GM13977 (cell line): ENCODE measurements at places on chromosomes 5 and 9.

- no peak for DNase-seq
Measured at GRCh38 chr5:172807766-172808311, 26.2 kb upstream of the ERGIC1 start.

DNA sequence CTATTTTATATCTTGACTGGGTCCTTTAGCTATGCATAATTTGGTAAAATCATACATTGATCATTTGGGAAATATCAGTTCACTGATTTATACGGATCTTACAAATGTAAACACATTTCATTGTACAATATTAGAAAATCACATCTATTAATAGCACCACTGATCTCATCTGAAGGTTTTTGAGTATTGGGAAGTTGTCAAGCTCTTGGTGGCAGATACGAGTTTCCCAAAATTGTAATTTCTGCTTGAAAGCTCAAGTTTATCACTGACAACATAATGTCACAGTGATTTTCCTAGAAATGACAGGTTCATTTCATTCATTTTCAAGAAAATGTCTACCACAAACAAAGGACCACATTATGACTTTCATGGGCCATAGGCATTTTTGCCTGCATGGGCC is 3.0 kb upstream of the MACROH2A1 start:
- DNase-seq: no peak

- no peak for DNase-seq
Measured at GRCh38 chr5:96883871-96884270, 7.6 kb downstream of the ERAP2 start.

GRCh38 chr5:173155912-173156311 is 11.6 kb downstream of the BNIP1 start:
- no peak for DNase-seq

- DNase-seq: no peak
Measured at GRCh38 chr5:72623936-72624335, 116.7 kb upstream of the ZNF366 start.

GRCh38 chr5:57751710-57752109 is 269.1 kb upstream of the ACTBL2 start:
- DNase-seq: no peak

GRCh38 chr9:93579711-93580516 is 3.5 kb downstream of the PHF2 start:
- no peak for DNase-seq

- no peak for DNase-seq
Measured at GRCh38 chr5:57983426-57983825, 476.5 kb downstream of the PLK2 start.

GRCh38 chr5:169627551-169627950 is 9.5 kb upstream of the DOCK2 start:
- no peak for DNase-seq

DNA sequence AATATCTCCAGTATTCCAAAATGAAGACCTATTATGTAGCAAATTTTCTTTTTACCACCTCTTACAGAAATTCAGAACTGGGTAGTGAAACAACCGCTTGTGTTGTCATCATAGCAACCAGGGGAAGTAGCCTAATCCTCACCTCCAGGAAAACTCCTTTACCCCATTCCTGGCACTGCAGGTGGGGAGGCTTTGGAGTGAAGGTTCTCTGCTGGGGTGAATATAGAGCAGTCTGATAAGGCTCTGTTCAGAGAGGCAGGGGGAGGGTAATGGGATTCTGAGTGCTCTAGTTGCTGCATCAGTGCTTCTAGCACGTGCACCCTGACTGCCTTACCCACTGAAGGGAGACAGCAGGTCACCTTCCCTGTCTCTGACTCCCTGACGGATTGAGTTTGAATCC is 116.2 kb downstream of the MAN2A1 start:
- DNase-seq: no peak

- DNase-seq: no peak
Measured at GRCh38 chr5:143776951-143777350, 35.0 kb upstream of the HMHB1 start.

GRCh38 chr5:14016549-14016948 is 72.1 kb upstream of the DNAH5 start:
- no peak for DNase-seq
